GM12864 (cell line): ENCODE measurements at places on chromosomes 5 and 9.

GRCh38 chr5:1864896-1865440, 17.8 kb downstream of the IRX4 start:
- no peak for DNase-seq

DNA sequence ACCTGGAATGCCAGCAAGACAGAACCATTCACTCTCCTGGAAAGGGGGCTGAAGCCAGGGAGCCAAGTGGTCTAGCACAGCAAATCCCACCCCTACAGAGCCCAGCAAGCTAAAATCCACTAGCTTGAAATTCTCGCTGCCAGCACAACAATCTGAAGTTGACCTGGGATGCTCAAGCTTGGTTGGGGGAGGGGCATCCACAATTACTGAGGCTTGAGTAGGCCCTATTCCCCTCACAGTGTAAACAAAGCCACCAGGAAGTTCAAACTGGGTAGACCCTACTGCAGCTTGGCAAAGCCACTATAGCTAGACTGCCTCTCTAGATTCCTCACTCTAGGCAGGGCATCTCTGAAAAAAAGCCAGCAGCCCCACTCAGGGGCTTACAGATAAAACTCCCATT, 17.3 kb downstream of the RIGI start:
- DNase-seq = no peak

GRCh38 chr9:97425973-97426336, 14.1 kb downstream of the TDRD7 start:
- DNase-seq = no peak

- DNase-seq = no peak
These were observed 685.3 kb upstream of the EDIL3 start for GRCh38 chr5:85069659-85070640.

- no peak for DNase-seq
These were observed 3.0 kb upstream of the CAMK4 start for GRCh38 chr5:111221139-111221538.

DNA sequence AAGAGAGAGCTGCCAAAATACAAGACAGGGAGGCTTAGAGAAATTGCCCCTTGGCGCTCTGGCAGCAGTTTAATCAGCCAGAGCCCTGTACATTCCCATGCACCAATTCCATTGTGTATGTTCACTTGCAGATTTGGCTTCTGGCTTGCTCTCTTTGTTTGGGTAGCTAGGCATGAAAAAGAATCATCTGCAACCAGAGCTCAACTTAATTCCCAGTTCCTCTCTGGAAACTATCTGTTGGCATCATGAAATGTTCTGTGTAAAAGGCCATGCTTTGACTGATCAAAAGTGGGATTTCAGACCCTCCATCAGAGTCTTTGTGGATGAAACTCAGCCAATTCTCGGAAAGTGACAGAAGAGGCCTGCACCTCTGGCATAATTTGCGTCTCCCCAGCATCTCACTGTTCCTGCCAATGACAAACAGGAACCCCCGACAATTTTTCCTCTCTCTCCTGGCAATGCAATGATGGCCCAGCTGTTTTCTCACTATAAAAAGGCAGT, 53.8 kb upstream of the RAD23B start:
- DNase-seq = no peak

GRCh38 chr9:95912773-95913172, 37.3 kb downstream of the ERCC6L2 start:
- DNase-seq = no peak

- no peak for DNase-seq
These were observed 35.6 kb downstream of the SKIC3 start for GRCh38 chr5:95519151-95519550.

DNA sequence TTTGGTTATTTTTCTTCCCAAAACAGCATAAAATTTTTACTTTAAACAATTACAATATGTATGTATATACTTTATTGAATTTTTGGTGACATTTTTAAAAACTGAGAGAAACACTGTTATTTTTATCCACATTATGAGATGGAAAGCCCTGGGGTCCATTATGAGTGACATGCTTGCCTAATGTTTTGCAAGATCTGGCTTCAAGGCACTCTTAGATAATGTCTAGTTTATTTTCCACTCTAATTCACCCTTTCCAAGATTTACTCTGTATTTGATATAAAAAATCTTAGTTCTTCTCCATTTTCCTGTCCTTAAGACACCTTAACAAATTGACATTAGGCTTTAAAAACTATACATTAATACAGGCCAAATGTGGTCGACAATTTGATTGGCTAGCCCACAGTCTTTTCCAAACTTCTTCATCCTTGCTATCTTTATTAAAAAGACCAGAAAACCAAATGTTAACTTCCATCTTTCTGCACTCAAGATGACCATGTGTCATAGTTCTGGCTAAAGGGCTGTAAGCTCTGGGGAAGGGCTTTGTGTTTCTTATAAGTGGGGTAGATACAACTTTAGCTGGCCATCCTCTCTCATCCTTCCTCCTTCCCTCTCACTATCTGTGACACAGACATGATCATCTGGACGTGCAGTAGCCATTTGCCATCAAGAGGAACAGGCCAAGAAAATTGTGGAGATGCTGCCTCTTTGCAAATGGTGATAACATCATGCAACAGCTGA, 561.1 kb downstream of the PDE4D start:
- no peak for DNase-seq
